Stromal cell of bone marrow (primary cell): ENCODE measurements at places on chromosomes 7 and 10.

DNA sequence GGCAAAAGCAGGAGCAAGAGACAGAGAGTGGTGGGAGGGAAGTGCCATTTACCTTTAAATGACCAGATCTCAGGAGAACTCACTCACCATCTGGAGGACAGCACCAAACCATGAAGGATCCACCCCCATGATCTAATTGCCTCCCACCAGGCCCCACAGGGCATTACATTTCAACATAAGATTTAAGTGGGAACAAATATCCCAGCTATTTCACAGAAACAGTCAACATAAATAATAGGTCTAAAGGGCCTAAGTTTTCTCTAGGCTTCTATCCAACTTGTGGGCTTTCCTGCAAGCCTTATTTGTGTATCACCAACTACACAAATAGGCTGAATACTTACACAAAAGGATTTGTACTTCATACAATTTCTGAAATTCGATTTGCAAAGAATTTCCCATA is 196.8 kb upstream of the POT1 start:
- DNase-seq = no peak

GRCh38 chr10:121240556-121240955 is 357.7 kb downstream of the FGFR2 start:
- no peak for DNase-seq

DNA sequence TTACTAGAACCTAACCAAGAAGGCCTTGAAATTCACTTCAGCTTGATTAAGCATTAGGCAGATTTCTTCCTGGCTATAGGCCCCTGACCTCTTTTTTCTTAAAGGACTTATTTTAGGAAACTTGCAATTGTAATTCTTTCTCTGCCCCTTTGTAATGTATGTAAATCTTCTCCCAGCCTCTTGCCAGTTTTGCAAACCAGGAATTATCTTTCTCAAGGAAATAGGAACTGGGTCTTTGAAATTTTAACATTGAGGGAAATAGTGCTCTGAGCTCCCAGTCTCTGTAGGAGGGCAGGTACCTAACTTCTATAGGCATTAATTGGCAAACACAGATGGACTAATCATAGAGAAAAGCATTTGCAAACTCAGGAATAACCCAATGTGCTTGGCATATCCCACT is 342.7 kb downstream of the THSD7A start:
- DNase-seq = no peak

- no peak for DNase-seq
These were observed 149.9 kb downstream of the CPED1 start for GRCh38 chr7:121138262-121138933.

- DNase-seq = no peak
These were observed 558 bp downstream of the TCTN3 start for GRCh38 chr10:95693071-95693667.

DNA sequence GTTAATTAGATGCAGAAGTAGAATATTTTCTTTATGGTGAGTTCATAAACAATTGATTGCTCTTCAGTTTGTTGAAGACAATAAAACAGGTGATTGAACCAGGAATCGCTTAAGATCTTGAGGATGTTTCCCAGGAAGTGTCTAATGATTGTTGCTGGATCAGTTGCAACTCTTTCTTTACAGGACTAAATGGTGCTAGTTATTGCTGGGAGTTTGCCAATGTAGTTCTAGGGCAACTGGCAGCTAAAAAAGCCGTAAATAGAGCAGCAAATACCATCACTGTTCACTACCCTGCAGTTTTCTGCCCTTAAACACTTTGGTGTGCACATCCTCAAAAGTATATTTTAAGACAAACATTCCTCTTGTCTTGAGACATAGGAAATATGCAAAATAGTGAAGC is 119.2 kb upstream of the ANK3 start:
- no peak for DNase-seq

DNA sequence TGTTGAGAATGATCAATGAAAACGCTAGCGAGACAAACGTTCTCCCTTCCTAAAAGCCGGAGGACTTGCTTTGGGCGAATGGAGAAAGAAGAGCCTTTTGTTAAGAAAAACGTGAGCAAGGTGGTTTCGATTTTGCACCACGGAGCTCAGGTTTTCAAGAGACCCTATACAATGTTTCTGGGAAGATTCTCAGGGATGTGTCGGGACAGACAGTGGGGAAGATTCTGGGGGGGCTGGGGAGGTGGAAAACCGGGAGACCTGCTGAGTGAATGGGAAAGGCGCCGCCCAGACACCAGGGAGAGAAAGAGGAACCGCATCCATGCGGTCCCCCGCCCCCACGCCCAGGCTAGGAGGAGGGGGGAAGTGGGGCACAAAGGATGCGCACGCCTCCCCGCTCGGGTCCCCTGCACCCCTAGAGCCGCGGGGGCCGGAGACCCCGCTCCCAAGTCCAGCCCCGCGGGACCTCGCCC is 745 bp downstream of the YWHAG start:
- DNase-seq = no peak

- DNase-seq = peak; percentile 10
These were observed 165.8 kb downstream of the CCSER2 start for GRCh38 chr10:84493951-84494848.

- no peak for DNase-seq
These were observed 10.8 kb downstream of the LMOD2 start for GRCh38 chr7:123666492-123666891.

- DNase-seq = no peak
These were observed 62.5 kb downstream of the ZNF37A start for GRCh38 chr10:38156416-38157269.

DNA sequence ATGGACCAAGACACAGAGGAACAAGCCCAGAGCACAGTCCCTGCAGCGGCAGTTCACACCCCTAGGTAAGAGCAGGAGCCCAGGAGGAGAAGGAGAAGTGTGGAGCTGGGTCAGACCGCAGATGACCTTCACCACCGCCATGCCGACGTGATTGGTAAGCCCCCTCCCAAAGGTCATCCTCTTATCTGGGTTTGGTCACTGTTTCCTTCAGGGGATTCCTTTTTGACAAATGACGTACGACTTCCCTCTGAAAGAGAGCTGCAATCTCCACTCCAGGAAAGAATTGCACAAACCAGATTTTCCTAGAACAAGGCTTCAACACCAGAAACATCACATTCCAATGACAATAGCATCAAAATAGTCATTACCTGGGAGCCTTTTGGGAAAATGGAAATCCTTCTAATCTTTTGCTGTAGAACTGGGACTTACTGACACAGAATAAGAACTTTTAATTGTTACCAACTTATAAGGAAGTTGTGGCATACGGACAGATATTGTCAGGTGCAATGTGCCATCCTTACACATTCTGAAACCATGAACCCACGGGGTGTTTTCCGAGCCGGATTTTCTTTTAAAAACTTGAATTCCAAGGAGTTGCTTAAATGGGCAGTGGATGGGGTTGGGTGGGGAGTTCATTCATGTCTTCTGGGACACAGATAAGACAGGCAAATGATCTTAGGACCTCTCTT is 20.8 kb upstream of the ADAM12 start:
- no peak for DNase-seq

- DNase-seq = no peak
These were observed at the start of gene PPP1R9A for GRCh38 chr7:94907026-94907810. PPP1R9A (plus strand) TSS chr7:94907594; CDS start chr7:94910114, 2,520 bp downstream.

GRCh38 chr10:44010873-44011602 is 362.4 kb upstream of the ZNF32 start:
- DNase-seq = no peak

DNA sequence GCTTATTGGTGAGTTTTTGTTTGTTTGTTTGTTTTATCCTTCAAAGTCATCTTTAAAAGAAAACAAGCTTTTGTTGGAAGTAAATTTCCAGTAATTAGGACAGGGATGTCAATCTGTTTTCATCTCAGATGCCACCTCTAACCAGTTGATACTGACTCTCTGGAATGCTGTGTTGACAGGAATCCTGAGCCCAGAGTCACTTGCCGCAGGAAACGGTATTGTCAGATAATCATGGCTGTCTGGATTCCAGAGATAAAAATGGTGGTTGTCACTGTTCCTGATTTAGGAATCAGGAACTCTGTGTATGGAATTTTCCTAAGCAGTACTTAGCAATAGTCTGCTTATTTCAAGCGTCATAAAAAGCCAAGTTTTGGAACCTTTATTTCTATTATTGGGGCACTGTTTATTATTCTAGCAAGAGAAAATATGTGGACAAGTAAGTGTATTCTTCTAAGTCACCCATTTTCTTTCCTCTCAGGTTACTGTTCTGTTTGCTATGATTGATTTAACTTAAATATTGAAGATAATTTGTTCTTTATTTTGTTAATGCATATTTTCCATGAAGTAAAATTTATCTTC is 39.2 kb downstream of the CDC123 start:
- no peak for DNase-seq

DNA sequence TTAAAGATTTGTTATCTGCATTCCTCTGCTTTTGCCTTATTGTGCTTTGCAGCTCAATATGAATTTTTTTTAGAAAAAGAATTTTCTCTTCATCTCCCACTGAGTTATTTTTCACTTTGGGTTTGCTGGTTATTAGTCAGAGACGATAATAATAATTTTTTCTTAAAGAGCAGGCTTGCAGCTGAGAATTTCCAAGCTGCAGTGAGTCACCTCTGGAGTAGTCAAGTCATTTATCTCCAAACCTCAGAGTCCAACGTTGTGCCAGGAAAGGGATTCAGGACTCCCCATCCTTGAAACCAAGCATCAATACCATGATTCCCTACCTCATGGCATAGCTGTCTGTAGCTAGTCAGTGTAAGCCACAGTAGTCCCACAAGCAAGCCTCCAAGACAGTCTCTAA is 15.2 kb upstream of the EGR2 start:
- peak; percentile 68 for DNase-seq

GRCh38 chr10:95278061-95278988 is 12.5 kb downstream of the PDLIM1 start:
- no peak for DNase-seq

GRCh38 chr7:101686030-101686429 is 56.9 kb upstream of the MYL10 start:
- no peak for DNase-seq

DNA sequence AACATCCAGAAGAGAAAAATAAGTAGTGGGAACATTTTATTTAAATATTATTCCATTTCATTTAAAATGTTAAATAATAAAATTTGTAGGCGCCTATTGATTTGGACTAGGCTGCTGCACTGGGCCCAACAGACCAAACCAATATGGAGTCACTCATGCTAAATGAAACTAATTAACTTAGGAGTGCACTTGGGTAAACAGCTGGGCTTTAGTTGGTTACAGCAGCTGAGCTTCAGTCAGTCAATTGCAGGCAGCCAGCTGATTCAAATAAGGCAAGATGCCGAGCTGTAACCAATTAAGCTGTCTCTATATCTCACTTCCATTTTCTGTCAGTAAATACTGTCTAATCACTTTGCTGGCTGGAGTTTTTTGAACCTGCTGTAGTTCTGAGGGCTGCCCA is 102.1 kb upstream of the WDR11 start:
- no peak for DNase-seq

- no peak for DNase-seq
These were observed 473.7 kb downstream of the SUGCT start for GRCh38 chr7:40608321-40609075.

DNA sequence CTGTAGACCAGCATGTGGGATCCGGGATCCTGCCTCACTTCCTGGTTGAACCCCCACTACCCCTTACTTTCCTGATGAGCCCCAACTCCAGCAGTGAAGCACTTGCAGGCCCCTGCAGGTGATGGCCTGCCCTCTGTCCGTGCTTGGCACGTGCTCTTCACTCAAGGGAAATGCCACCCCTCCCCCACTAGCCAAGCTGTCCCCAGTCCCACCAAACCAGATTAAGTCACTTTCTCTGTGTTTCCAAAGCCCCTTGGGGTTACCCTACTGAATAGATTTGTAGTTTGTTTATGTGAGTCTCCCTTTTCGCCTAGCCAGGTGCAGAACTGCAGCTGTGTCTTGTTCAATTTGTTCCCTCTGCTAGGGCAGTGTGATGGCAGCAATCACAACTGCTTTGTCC is 121.7 kb downstream of the WDFY4 start:
- no peak for DNase-seq

DNA sequence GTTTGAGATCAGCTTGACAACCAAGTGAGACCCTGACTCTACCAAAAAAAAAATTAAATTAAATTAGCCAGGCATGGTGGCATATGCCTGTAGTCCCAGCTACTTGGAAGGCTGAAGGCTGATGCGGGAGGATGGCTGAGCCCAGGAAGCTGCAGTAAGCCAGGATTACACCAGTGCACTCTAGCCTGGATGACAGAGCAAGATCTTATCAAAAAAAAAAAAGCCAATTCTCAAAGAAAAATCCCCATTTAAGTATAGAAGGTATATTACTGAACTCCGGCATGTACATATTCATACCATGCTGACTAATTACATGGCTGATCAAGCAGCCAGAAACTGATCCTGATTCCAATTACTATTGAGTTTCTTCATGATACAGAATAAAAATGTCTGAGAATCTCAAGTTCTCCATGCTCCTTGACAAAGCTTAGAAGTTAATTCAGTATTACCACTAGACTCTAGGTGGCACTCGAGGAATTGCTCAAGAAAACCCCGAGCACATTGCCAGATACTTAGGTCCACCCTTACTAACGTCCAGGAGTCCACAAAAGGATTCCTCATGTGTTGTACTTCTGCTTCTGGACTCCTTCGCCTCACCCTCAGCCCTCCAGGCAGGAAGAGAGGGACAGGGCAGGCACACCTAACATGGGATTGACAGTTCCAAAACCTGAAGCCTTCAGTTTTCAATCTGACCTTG is 148.9 kb downstream of the PARD3 start:
- peak; percentile 87 for DNase-seq

GRCh38 chr7:83640240-83640639 is 8.7 kb downstream of the SEMA3E start:
- DNase-seq = no peak

DNA sequence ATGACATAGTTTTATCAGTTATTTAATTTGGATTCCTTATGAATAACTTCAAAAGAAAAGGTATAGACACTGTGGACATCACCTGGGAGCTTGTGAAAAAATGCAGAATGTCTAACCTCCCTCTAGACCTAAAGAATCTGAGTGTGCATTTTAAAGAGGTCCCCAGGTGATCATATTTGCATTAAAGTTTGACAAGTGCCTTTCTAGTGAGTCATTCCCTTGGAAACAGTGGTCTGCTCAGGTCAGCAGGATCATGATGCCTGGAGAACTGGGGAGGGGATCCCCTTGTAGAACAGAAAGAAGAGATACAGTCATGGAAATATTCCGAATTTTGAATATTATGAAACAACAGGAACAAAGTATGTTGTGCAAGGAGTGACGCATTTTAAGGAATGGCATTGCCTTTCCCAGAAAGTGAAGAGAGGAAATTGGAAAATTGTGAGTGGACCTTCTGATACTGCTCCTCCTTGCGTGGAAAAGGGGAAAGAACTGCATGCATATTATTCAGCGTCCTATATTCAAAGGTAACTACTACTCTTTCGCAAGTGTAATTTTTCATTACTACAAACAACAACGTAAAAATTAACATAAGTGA is 4.6 kb downstream of the STEAP2 start:
- DNase-seq = no peak

- DNase-seq = no peak
These were observed 45.5 kb upstream of the HDAC9 start for GRCh38 chr7:18450019-18450418.

GRCh38 chr10:72081772-72082590 is 6.4 kb downstream of the SPOCK2 start:
- DNase-seq = no peak

- no peak for DNase-seq
These were observed 77.8 kb upstream of the PRSS1 start for GRCh38 chr7:142671506-142671905.
